NAMALWA (cell line): ENCODE measurements at places on chromosomes 6 and 20.

GRCh38 chr20:572727-573126 lies 29.1 kb upstream of the CSNK2A1 start:
- no peak for DNase-seq

GRCh38 chr6:75759207-75759606 lies 10.2 kb downstream of the MYO6 start:
- no peak for DNase-seq

GRCh38 chr6:6686748-6687601 lies 98.5 kb downstream of the LY86 start:
- peak; percentile 88 for DNase-seq

GRCh38 chr20:51768759-51769517 lies 748 bp upstream of the ATP9A start:
- no peak for DNase-seq

GRCh38 chr6:2859185-2859700 lies 17.6 kb upstream of the SERPINB1 start:
- no peak for DNase-seq

DNA sequence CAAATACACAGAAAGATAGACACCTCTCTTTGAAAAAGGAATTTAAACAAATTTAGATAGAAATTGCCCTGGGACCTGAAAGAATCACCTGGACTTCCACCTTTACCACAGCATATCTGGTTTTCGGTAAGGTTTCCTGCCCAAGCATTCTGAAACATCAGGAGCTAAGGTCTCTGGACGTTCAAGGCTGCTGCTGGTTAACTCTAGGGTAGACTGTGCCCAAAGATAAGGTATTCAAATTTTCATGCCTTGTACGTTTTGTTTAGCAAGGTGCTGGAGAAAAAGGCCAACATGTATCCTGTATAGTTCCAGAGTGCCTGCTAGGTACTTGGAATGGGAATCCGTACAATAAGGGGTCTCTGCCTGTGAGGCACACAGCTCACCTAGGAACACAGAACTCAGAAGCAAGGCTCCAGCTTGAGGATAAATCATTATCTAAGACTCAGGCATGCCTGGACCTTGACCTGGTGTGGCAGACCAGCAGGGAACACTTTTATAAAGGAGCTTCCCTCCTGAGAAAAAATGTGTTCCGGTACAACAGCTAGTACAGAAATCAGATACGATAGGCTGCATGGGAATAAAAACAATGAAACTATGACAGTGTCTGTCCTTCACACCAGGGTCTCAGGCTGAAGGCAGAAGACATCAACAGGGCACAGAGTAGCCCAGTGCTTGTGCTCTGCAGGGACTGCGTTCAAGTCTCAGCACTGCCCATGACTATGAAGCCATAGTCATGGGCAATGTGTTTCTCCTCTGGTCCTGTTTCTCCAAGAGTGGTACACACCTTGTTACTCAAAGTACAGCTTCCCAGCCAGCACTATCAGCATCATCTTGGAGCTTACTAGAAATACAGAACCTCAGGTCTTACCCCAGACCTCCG lies 70.4 kb downstream of the METTL24 start:
- DNase-seq: no peak

GRCh38 chr6:101110814-101111213 lies 229.7 kb upstream of the ASCC3 start:
- no peak for DNase-seq

- DNase-seq: no peak
Measured at GRCh38 chr6:167492100-167492449, 167.2 kb downstream of the TTLL2 start.

- DNase-seq: no peak
Measured at GRCh38 chr20:49391404-49392245, 90.8 kb downstream of the KCNB1 start.

- DNase-seq: no peak
Measured at GRCh38 chr6:84926189-84927155, 162.1 kb upstream of the TBX18 start.

- no peak for DNase-seq
Measured at GRCh38 chr6:63897459-63897858, 261.9 kb downstream of the PHF3 start.

DNA sequence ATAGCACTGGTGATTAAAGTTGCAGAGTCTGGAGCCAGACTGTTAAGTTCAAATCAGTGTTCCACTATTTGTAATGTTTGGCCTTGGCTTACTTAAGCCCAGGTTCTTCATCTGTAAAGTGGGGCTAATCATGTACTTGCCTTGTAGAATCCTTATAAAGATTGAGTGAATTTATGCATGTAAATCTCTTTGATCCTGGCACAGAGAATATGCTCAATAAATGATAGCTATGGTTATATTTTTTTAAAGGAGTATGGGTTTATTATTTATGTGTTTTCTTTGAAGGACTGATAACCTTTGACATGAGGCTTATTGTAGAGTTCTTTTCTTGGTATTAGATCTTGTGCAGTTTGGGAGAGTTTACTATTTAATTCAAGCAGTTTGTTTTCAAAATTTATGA lies 89.5 kb downstream of the CDKAL1 start:
- DNase-seq: no peak

DNA sequence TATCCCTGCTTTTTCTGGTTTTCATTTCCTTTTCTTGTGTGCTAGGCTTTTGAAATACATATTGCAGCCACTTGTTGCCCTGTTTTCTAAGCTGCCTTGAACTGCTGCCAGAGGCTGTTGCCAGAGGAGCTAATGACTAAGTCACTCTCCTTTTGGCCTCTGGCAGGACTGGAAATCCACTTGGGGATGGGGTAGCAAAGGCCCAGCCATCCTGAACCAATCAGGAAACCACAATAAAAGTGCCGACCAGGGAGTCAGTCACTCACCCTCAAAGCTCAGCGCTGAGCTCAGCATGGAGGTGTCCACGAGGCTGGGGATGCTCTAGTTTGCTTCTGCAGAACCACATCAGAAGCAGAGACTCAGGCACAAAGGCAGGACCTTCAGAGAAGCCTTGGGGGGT lies 813.0 kb downstream of the DHX35 start:
- no peak for DNase-seq

DNA sequence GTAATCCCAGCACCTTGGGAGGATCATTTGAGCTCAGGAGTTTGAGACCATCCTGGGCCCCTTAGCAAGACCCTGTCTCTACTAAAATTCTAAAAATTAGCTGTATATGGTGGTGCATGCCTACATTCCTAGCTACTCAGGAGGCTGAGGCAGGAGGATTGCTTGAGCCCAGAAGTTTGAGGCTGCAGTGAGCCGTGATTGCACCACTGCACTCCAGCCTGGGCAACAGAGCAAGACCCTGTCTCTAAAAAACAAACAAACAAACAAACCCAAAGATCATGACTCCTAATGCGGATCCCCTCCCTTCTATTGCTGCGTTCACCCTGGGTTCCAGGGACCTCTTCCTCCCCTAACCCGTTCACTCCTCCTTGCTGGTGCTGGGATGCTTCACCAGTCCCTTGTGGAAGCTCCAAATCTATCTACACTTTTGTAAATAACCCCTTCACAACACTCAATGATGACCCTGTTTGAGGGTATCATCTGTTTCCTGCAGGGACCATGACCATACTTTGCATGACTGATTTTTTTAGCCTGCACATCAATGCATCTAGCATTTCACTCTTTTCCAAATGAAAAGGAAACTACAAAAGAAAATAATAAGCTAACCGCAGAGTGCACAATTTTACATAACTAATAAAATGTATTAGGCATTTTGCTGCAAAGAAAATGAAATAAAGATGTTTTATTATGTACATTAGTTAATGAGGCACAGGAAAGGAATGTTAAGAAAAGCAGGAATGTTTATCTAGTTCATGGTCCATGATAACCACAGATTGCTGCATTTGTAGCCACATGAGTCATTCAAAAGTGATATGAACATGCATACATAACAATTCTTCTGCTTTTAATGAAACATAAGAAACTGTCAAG lies 30.5 kb upstream of the IPCEF1 start:
- DNase-seq: no peak

GRCh38 chr6:65110031-65110430 lies 597.0 kb downstream of the EYS start:
- no peak for DNase-seq

DNA sequence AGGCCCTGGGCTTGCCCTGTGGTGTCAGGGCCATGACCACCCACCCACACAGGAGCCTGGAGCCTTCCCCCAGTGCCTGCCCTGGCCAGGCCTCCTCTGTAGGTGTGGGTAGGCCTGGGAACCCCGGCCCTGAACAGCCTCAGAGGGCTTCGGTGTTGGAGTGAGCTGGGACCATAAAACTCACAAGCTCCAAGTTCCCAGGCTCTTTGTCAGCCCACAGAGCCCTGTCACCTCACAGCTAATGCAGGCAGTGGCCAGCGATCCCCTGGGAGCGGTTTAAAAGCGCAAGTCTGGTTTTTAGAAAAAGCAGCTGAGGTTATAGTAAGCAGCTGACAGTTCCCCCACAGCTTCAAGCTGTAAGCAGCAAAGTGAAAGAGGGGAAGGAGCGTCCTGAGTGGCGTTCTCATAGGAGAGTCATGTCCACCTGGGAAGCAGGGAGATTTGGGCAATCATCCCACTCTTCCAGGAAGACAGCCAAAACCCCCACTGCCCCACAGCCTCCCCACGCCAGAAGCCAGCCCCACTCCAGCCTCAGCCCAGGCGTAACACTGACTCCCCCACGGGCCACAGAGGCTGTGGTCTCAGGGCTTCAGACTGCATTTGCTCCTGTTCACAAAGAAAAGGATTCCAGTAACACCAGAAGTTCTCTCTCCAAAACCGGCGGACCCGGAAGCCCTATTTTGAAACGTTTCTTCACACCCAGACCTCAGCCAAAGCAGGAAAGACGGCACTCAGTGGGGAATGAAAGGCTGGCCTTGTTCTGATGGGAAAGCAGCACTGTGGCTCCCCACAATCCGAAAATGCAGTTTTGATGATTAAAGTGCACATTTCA lies 34.3 kb upstream of the FOXC1 start:
- no peak for DNase-seq

DNA sequence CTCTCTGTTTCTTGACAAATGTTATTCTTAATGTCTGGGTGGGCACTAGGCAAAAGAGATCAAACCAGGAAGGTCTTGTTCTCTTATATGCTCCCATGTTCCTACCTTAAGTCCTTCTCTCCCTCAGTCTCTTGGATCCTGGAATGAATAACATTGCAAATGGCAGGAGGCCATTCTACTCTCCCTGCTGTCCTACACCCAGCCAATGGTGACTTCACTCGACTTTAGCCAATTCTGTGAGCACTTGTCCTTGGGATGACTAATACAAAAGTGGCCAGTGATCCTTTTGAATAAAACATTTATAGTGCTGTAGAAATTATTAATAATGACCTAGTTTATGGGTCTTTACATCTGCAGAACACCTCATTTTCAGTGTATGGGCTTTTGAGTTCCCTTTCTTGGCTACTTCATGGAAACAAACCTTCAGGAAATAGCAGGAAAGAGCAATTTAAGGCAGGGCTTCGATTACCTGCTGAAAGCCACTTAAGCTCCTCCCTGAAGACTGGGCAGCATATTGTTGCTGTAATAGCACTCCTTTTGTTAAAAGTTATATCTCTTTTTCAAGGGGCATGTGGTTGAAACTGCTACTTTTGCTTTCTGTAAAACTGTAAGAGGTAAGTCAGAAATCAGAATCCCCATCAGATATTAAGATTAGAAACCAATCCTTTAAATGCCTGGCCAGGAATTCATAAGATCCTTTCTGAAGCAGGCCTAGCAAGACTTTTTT lies 10.5 kb downstream of the OTOR start:
- no peak for DNase-seq
